ENCODE measurements at places on chromosomes 7 and 10. TPM values are rescaled to one million over a fixed set of nuclear protein-coding genes. Genes with fewer than 3 reads are reported as not detected.

Gene FAM25G
- not detected for total RNA-seq

Gene CPA4
- total RNA-seq: 11.6 TPM

Gene OR2A12
- not detected for total RNA-seq

Gene MRC1
- not detected for total RNA-seq

Gene TMEM72
- 1.5 TPM for total RNA-seq

Gene AKR1E2
- total RNA-seq: 74.3 TPM

Gene NXPH1
- total RNA-seq: 0.14 TPM

Gene PIP
- total RNA-seq: not detected

Gene BTBD16
- 0.88 TPM for total RNA-seq

Gene GBX1
- total RNA-seq: not detected

Gene RPEL1
- total RNA-seq: not detected

Gene LBX1
- not detected for total RNA-seq

Gene CRYGN
- total RNA-seq: not detected

Gene OPALIN
- total RNA-seq: not detected

Gene NRAP
- not detected for total RNA-seq

Gene COL13A1
- total RNA-seq: not detected

Gene TMEM176A
- not detected for total RNA-seq

Gene TFR2
- total RNA-seq: 0.27 TPM

Gene C7orf57
- total RNA-seq: 0.26 TPM

Gene KCNH2
- 8.4 TPM for total RNA-seq

Measured in Caki2 (cell line).